ENCODE measurements at places on chromosomes 2 and 18.
A peak's percentile ranks its signal among the peaks of the same experiment; 100 is the strongest.

- no peak for DNase-seq
These were observed 11.8 kb downstream of the NEU4 start for GRCh38 chr2:241820625-241821384.

DNA sequence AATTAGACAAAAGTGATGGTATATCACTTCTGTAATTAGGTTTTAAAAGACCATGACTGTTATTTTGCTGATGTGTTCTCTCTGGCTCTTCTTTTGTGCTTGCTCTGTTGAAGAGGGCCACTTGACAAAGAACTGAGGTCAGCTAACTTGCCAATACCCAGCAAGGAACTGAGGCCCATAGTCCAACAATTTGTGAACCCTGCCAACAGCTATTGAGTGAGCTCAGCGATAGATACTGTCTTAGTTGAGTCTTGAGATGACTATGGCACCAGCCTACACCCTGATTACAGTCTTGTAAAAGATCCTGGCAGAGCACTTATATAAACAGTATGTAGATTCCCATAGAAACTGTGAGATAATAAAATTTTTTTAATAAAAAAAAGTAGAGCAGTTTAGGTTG lies 103.0 kb downstream of the BMPR2 start:
- DNase-seq = peak; percentile 31

GRCh38 chr2:40477361-40477760 lies 25.5 kb upstream of the SLC8A1 start:
- no peak for DNase-seq

GRCh38 chr2:15582710-15583357 lies 8.8 kb upstream of the DDX1 start:
- no peak for DNase-seq

GRCh38 chr2:222884114-222884771 lies 23.4 kb downstream of the ACSL3 start:
- peak; percentile 35 for DNase-seq

GRCh38 chr2:147649286-147649685 lies 195.5 kb upstream of the ACVR2A start:
- DNase-seq = peak; percentile 39

- no peak for DNase-seq
These were observed 201.0 kb downstream of the SMAD7 start for GRCh38 chr18:48749768-48750167.

- no peak for DNase-seq
These were observed 169.7 kb downstream of the HAUS1 start for GRCh38 chr18:46273861-46274260.

DNA sequence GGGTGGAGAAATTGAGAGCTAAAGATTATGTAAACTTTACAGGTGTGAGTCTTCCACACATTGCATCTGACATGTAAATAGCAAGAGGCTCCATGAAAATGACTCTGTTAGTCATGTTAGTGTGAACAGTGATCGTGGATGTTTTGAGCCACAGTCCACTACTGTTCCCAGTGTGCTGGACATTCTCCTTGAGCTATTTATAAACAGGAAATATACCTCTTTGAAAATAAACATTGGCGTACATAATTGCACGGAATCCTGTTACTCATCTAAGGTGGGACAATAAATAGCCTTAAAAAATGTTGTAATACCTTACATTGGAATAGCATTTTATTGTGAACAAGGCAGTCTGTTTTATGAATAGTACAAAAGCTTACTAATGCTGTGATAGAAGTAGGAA lies 37.0 kb downstream of the LIMS1 start:
- no peak for DNase-seq

- DNase-seq = no peak
These were observed 1389.8 kb upstream of the ZEB2 start for GRCh38 chr2:145909766-145910165.

- no peak for DNase-seq
These were observed 2.9 kb downstream of the RHBDD1 start for GRCh38 chr2:226838722-226839121.

- DNase-seq = peak; percentile 60
These were observed 1.2 kb upstream of the EMX1 start for GRCh38 chr2:72915907-72916742.

GRCh38 chr2:205628422-205628821 lies 53.9 kb upstream of the NRP2 start:
- no peak for DNase-seq

- no peak for DNase-seq
These were observed 725 bp downstream of the SLC66A2 start for GRCh38 chr18:79950515-79951341.

- peak; percentile 24 for DNase-seq
These were observed 29.1 kb upstream of the TANK start for GRCh38 chr2:161131074-161131680.

GRCh38 chr2:230411570-230412370 lies 4.2 kb upstream of the SP100 start:
- peak; percentile 40 for DNase-seq

DNA sequence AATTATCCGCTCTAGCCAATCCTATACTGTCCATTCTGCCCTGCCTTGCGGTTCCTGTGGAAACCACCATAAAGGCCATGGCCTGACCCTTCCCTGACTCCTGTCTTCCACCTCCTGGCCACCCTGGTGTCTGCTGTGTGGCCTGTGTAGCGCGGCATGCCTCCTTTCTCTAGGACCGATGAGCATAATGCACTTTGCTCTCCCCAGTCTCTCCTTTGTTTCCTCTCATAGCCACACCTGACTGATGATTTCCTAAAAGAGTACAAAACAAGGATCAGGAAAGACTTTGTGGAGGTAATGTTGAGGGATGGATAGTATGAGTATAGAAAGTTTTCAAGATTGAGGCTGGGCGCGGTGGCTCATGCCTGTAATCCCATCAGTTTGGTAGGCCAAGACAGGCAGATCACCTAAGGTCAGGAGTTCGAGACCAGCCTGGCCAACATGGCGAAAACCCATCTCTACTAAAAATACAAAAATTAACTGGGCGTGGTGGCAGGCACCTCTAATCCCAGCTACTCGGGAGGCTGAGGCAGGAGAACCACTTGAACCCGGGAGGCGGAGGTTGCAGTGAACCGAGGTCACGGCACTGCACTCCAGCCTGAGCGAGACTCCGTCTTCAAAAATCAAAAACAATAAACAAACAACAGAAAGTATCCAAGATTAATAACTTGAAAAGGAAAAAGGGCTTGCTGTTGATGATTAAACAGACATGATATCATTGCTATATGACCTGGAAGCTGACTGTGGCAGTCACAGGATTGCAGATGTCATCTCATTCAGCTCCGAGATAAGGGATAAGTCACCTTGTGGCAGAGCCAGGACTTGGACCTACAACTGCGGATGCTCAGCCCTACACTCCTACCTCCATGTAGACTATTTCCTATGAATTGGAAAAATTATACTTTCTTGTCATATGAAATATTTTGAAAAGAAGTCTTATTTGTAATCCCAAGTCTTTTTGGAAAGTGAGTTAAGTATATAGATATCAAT lies 16.6 kb downstream of the SOWAHC start:
- DNase-seq = no peak

- no peak for DNase-seq
These were observed 250.8 kb upstream of the OSR1 start for GRCh38 chr2:19609266-19609665.

DNA sequence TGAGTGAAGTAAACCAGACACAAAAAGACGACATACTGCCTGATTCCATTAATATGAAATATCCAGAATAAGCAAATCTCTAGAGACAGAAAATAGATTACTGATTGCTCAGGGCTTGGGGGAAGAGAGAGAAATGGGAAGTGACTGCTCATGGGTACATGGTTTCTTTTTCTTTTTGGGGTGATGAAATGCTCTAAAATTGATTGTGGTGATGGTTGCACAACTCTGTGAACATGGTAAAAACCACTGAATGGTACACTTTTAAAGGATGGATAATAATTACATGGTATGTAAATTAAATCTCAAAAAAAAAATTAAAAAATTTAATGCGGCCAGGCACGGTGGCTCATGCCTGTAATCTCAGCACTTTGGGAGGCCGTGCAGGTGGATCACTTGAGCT lies 39.3 kb downstream of the RPL31 start:
- DNase-seq = no peak

- DNase-seq = no peak
These were observed 92.1 kb downstream of the SMAD7 start for GRCh38 chr18:48858676-48859075.

GRCh38 chr2:101698014-101698843 lies 722 bp downstream of the MAP4K4 start:
- DNase-seq = peak; percentile 54

- DNase-seq = no peak
These were observed 14.0 kb upstream of the HRH4 start for GRCh38 chr18:24446453-24446852.

- DNase-seq = no peak
These were observed 233.8 kb upstream of the PIK3C3 start for GRCh38 chr18:41721103-41721790.

GRCh38 chr2:192887337-192887736 lies 692.6 kb upstream of the TMEFF2 start:
- DNase-seq = no peak

GRCh38 chr2:48414980-48415835 lies 114.7 kb upstream of the STON1 start:
- DNase-seq = no peak

DNA sequence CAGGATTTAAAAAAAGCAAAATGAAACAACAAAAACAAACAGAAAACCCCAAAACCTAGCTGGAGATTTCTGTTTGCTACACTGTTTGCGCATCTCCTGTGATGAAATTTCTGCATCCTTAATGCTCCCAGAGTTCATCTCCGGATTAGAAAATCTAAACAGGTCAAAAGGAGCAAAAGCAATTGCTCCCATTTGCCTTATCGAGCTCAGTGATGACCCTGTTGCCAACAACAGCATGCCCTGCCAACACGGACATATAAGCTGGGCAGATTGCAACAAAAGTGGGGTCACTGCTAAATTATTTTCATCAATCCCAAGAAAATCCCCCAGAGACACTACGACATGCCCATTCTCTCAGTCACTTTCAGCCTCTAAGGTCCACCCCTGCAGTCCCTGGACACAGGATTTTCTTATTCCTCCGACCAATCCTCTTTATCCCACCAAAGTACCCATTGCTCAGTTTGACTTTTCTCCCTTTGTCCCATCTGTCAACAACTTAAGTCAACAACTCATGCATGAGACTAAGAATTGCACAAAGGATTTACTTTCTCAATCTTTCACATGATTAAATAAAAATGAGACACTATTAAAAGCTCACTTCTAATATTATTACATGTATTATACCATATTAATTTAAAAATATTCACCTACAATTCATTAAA lies 67.8 kb downstream of the ABCG8 start:
- DNase-seq = no peak

DNA sequence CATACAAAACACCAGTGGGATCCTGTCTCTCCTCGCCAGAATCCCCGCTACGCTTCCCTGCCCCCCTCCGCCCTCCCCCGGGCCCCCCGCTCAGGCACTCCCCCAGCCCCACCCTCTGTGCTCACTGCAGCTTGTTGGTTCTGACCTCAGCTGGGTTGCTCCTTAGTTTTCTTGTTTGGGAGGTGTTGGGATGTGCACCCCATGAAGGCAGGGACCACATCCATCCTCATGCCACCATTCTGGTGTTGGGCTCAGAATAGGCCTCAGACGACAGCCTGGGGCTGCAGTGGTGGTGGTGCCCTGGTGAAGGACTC lies 4.6 kb downstream of the SNED1 start:
- no peak for DNase-seq

DNA sequence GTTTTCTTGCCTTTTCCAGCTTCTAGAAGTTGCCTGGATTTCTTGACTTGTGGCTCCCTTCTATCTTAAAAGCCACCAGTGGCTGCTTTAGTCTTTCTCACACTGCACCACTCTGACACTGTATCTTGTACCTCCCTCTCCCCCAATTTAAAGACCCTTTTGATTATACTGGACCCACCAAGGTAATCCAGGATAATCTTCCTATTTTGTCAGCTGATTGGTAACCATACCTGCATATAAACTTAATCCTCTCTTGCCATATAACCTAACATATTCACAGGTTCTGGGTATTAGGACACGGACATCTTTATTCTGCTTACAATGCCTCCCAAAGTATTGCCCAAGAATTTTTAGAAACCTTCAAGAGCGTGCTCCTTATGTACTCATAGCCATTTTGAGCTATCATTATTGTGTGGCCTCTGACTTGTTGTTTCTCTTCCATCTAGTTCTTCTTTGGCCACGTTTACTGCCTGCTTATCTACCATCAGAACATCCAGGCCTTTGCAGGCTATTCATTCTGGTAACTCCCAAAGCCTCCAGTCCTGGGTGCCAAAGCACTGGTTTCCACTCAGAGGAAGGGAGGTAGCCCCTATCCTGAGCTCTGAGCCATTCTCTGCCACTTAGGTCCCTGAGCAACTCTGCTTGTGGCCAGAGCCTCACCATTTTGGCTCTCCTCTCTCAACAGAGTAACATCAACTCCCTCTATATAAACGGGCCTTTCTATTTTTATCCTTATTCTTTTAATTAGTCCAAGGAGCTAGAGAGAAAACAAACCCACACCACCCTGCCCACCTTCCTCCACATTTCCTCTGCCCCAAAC lies 70.8 kb downstream of the MYO3B start:
- no peak for DNase-seq

DNA sequence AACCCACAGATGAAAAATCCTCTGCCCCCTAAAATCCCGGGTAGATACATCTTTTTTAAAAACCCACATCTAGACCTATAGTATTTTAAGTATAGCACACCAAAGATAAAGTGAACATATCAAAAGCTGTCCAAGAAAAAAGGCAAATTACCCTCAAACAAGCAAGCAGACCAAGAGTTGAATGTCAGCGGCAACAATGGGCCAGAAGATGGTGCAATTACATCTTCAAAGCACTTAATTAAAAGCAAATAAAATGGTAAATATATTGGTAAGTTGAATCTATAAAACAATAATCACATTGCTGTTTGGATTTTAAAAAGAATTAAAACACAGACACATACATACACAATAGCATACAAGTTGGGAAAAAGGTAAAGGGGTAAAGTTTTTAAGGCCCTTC lies 98.5 kb downstream of the MYOM1 start:
- DNase-seq = no peak

GRCh38 chr2:216084547-216084946 lies 2.8 kb downstream of the TMEM169 start:
- DNase-seq = peak; percentile 88

- no peak for DNase-seq
These were observed 245.0 kb upstream of the RAB6C start for GRCh38 chr2:129734343-129735034.

DNA sequence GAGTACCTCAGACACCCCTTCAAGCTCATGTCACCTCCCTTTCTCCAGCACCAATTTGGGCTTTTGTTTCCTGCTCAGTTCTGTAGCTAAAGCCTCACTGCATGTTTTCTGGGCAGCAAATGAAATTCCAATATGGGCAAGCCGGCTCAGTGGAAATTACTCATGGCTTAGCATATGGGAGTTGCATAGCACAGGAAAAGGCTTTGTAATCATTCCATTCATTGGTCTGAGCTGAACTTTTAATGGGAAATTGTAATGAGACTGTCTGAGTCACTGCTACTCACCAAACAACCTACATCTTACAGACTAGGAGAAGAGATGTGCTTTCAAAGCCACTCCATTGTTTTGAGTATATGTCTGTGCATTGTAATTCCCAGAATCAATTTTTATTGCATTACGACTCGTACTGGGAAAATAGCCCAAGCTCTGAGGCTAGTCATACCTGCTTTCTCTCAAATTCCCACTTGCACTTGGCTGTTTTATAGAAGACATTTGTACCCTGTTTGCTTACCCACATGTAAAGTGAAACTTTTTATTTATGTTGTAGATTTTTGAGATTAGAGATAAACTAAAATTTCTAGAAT lies 139.5 kb upstream of the LRATD1 start:
- DNase-seq = no peak

- no peak for DNase-seq
These were observed 101.5 kb upstream of the GPC1 start for GRCh38 chr2:240333985-240334384.

- no peak for DNase-seq
These were observed 52.7 kb downstream of the LBH start for GRCh38 chr2:30283931-30284565.

- DNase-seq = no peak
These were observed 40.2 kb downstream of the SLC35F5 start for GRCh38 chr2:113716291-113716690.

Data from DMS79 treated with DMSO at 0.1 percent for 48 hours (cell line).